Activated gamma-delta T cell treated with Interleukin-2 at 50 U/mL for 16 hours (primary cell): ENCODE measurements at places on chromosomes 1 and 21.
A peak's percentile ranks its signal among the peaks of the same experiment; 100 is the strongest.

DNA sequence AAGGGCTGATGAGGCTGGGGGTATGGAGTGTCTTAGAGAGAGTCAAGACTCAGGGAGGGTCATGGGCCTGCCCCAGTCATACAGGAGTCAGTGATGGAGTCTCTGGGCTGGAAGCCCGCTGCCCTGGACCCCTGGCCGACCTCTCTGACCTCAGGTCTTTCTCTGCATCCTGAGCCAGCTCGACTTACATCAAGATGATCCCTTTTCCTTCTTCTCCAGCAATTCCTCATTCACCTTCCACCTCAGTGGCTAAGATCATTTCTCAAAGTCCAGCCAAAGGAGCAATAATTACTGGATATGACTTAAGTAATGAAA is 308.6 kb downstream of the MATN1 start:
- DNase-seq, result no peak

DNA sequence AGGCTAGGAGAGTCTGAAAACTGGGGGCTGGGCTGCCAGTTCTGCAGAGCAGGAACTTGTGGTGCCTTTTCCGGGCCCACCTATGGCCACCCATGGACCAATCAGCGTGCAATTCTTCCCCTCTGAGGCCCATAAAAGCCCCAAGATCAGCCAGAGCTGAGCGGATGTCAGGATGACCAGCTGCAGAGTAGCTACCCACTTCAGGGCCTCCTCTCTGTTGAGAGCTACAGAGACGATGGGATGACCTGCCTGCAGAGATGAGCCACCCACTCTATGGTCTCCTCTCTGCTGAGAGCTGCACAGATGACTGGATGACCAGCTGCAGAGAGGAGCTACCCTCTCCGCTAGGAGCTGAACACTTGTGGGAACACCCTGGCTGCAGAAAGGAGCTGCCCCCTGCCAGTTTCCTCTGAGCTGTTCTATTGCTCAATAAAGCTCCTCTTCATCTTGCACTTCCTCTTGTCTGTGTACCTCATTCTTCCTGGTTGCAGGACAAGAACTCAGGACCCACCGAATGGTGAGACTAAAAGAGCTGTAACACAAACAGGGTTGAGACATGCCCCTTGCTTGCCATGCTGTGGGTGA is 12.8 kb upstream of the AADACL4 start:
- DNase-seq, result no peak

DNA sequence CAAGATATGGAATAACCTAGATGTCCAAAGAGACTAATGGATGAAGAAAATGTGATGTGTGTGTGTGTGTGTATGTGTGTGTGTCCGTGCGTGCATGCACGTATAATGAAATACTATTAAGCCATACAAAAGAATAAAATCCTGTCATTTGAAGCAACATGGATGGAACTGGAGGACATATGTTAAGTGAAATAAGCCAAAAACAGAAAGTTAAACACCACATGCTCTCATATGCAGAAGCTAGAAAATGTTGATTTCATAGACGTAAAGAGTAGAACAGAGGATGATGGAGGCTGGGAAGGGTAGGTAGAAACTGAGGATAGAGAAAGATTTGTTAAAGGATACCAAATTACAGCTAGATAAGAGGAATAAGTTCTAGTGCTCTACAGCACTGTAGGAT is 133.7 kb downstream of the APP start:
- DNase-seq, result no peak

GRCh38 chr1:187051618-187052232 is 223.0 kb downstream of the PLA2G4A start:
- no peak for DNase-seq

GRCh38 chr1:222554177-222554576 is 6.3 kb upstream of the HHIPL2 start:
- no peak for DNase-seq

DNA sequence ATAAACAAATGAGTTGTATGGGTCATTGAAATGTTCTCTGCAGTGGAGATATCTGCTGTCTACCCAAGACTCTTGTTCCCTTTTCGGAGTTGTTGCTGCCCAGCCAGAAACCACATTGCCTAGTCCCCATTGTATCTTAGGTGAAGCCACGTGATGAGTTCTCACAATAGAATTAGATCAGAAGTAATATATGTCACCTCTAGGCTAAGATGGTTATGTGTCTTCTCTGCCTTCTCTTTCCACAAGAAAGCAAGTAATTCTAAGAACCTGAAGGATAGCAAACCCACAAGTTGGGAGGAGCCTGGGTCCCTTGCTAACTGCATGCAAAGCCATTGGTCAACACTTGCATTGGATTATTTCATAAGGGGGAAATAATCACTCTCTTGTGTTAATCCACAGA is 76.6 kb downstream of the ADCY10 start:
- DNase-seq, result no peak

DNA sequence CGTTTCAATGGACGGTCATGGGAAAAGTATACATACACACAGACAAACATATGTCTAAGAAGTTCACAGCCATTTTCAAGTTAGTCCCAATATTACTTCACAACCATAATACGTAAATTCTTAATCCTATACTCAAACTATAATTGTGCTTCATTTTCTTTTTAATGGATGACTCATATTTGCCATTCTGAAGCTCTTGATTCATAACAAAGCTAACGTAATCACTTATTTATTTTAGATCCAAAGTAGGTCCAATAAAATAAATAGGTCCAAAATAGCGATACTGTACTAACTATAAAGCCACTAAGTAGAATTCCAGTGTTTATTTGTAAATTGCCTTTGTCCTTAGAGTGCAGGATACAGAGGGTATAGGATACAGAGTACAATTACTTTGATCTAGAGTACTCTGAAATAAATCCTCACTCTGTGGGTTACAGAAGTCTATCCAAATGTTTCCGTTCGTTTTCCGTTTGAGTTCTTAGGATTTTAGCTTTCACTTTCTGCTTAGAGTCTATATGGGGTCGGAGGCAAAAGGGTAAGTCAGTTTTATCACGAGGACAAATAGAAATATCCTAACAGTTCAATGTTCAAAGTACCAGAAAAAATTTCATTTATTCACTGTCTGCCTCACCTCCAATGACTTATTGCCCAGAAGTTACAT is 8.8 kb upstream of the C1orf115 start:
- DNase-seq, result no peak

GRCh38 chr21:31900121-31900895 is 27.5 kb downstream of the HUNK start:
- no peak for DNase-seq

- DNase-seq, result no peak
Measured at GRCh38 chr1:235043234-235043633, 85.4 kb downstream of the TOMM20 start.

DNA sequence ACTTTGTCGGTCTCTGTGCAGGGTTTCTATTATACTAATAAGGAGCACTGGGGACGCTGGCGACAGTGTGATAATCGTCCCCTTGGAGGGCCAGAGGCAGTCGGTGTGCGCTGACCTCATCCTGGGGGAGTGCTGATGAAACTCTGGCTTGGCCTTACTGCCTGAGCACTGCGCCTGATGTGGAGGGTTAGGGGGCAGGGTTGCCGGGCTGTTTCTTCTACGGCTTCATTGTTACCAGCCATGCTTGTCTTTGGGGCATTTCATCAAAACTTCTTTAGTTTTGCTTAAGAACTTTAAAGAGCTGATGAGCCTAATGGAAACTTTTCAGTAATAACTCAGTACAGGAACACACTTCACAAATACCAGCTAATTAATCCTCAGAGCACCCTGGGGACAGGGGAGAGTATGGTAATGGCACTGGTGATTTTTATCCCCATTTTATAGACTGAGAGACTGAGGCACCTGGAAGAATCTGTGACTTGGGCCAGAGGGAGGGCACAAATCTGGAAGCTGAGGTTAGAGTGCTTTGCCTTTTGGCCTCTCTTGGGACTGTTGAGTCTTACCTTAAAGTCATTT is 81.8 kb downstream of the PEX14 start:
- DNase-seq, result no peak

DNA sequence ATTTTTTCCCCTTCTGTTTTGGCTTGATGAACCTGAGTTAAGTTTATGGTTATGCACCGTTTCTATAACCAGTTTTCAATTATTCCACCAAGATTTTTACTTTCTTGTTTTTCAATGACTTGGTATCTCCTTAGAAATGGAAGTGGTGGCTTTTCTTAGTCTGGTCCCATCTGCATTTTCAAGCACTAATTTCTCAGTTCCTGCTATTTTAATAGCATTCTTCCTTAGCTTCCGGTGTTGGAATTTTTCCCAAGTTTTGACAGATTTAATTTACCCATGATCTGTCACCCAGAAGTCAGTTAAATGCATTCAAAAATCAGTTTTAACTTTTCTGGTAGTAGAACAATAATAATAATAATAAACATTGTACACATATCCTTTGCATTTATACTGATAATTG is 184.6 kb upstream of the OLFM3 start:
- no peak for DNase-seq

DNA sequence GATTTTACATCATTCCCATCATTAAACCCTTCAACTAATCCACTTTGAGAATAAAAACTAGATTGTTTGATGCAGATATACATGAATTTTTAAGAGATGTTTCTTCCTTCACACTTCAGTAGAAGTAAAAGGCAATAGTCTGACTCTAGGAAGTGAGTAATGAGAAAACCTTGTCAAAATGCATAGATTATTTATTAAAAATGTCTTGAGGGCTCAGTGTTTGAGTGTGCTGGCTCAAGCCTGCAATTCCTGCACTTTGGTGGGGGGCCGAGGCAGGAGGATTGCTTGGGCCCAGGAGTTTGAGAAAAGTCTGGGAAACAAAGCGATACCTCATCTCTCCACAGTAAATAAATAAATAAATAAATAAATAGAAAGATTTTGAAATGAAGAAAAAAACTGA is 177.1 kb downstream of the NEGR1 start:
- DNase-seq, result no peak

- no peak for DNase-seq
Measured at GRCh38 chr1:166087734-166088571, 78.8 kb downstream of the FAM78B start.

- DNase-seq, result no peak
Measured at GRCh38 chr1:58773406-58773840, 10.4 kb downstream of the JUN start.

- no peak for DNase-seq
Measured at GRCh38 chr1:171191992-171192391, 6.9 kb downstream of the FMO2 start.

DNA sequence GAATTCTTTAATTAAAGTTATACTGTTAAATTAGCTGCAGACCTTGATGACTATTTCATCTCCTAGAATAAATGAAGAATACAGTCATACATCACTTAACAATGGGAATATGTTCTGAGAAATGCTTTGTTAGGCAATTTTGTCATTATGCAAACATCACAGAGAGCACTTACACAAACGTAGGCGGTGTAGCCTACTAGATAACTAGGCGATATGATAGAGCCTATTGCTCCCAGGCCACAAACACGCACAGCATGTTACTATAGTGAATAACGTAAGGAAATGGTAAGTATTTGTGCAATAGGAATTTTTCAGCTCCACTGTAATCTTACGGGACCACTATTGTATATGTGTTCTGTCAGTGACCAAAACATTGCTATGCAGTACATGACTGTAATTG is 37.6 kb upstream of the DESI2 start:
- no peak for DNase-seq

DNA sequence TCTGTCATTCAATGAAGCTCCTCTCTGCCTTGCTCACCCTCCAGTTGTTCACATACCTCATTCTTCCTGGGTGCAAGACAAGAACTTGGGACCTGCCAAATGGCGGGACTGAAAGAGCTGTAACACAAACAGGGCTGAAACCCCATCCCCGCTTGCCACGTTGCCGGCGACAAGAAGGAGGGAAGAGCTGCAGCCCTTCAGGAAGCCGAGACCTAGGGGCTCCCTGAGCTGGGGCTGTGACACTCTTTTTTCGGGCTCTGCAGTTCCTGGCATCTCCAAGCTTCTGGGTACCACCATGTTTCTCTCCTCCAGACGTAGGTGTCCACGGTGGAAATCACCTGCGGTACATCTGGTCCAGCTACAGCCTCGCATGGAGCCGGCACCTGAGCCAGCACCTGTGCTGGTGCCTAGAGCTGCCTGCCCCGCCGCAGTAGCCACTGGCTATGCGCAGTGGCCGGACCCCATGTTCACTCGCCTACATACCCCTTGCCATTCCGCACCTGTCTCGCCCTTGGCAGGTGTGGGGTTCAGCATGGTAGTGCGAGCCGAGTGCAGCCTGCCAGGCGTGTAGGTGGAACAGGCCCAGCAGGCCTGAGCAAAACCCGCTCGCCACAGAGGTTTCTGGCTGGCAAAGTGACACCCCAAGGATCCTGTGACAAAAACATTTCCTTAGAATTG is 367.0 kb upstream of the NEGR1 start:
- DNase-seq, result no peak

- no peak for DNase-seq
Measured at GRCh38 chr1:166908942-166909341, 32.9 kb upstream of the TADA1 start.

GRCh38 chr1:7228252-7228961 is 443.2 kb downstream of the CAMTA1 start:
- DNase-seq, result no peak

- DNase-seq, result no peak
Measured at GRCh38 chr1:200372095-200372884, 37.5 kb downstream of the ZNF281 start.

- no peak for DNase-seq
Measured at GRCh38 chr1:246592695-246593094, 26.4 kb downstream of the CNST start.

- no peak for DNase-seq
Measured at GRCh38 chr21:14880922-14881321, 183.9 kb downstream of the NRIP1 start.

DNA sequence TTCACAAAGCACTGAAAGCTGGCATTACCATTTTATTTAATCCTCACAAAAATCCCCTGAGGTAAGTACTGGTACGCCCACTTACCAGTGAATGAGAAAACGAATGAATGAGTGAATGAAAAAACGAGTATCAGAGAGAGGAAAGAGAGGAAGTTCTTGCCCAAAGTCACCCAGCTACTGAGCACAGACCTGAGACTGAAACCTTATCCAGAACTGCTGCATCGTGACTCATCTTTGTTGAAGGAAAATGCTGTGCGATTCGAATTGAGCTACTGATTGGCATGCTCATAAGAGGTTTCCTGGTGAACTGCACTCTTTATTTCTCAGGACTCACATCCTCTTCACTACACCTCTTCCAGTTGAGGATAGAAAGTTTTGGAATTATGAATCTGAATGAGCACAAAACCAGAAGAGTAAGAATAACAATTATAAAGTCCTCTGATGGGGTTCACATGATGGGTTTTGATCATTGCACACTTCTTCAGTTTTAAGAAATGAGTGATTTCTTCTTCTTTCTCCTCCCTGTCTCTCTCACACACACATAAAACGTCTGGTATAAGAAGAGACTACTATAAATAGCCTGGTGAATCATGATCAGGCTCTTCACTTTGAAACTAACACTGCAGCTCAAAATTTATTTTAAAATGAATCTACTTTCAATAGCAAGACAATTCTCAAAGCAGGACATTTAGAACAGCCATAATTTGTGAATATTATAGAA is 32.1 kb downstream of the IL12RB2 start:
- no peak for DNase-seq

GRCh38 chr1:15341634-15342407 is 67.9 kb upstream of the EFHD2 start:
- DNase-seq, result peak; percentile 13

DNA sequence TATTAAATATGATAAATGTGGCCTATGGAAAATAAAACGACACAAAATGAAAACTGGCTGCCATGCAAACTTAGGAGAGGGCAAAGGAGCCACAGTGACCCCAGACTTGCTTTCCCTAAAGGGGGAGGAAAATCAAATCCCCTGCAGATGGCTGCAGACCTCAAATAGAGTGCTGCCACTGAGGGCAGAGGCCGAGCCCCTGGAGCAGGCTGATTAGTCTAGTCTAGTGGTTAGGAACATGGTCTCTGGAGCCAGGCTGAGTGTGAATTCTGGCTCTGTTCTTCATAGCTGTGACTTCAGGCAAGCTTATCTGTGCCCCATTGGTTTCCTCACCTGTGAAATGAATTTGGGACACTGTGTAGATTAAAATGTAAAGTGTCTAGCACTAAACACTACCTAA is 60.8 kb downstream of the ITPKB start:
- DNase-seq, result no peak
